ENCODE measurements at places on chromosomes 3 and 15.

- H3K27me3 ChIP-seq: no peaks in the 10 kb centered on the region
- no peaks in the 10 kb centered on the region for H3K4me1 ChIP-seq
- no peak overlapping the region for H3K27ac ChIP-seq
- no peaks in the 10 kb centered on the region for H3K36me3 ChIP-seq
- no peak overlapping the region for H3K4me3 ChIP-seq
Measured at GRCh38 chr3:64900617-64901521, 213.1 kb upstream of the ADAMTS9 start.

DNA sequence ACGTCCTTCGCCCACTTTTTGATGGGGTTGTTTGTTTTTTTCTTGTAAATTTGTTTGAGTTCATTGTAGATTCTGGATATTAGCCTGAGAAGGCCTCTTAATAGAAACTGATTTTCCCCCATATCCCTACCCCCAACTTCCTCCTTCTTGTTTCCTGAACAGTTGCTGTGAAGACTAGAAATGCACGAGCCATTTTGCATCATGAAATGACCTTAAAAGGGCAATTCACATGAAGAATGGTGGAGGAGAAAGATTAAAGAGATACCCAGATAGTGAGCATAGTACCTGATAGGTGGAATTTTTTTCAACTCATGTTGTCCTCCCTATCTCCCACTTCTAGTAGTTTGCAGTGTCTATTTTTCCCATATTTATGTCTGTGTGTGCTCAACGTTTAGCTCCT lies 55.2 kb upstream of the KCNH8 start:
- no peak for DNase-seq
- no peak overlapping the region for H3K27ac ChIP-seq
- no peaks in the 10 kb centered on the region for H3K36me3 ChIP-seq
- no peak overlapping the region for H3K4me3 ChIP-seq

DNA sequence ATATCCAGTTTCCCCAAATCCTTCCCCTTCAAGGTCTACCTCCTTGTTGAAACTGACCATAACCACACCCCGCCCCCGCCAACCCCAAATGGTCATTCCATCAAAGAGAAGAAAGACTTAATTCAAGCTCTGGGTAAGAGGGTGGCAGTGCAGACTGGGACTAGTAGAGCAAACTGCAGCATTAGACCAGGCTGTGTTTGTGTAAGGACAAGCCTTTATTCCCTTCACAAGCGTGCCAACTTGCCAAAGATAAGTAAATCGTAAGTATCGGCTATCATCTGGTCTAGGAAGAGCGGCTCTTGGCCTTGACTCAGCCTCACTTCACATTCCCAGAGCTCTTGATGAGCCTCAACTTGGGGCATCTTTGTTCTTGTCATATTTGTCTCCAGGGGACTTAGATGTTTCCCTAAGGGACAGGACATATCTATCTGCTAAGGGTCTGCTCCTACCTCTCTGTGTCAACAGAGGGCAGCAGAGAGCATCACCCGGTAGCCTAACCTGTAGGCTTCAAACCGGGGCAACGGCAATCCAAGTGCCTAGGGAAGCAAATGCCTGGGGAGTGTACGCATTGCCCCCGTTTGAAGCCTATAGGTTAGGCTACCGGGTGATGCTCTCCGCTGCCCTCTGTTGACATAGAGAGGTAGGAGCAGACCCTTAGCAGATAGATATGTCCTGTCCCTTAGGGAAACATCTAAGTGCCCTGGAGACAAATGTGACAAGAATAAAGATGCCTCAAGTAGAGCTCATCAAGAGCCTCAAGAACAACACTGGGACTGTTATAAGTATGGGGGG lies 8.9 kb upstream of the MAP3K13 start:
- H3K4me1 ChIP-seq: no peaks in the 10 kb centered on the region
- DNase-seq: peak; percentile 55
- H3K4me3 ChIP-seq: no peak overlapping the region
- no peak overlapping the region for H3K27ac ChIP-seq
- no peaks in the 10 kb centered on the region for H3K36me3 ChIP-seq

DNA sequence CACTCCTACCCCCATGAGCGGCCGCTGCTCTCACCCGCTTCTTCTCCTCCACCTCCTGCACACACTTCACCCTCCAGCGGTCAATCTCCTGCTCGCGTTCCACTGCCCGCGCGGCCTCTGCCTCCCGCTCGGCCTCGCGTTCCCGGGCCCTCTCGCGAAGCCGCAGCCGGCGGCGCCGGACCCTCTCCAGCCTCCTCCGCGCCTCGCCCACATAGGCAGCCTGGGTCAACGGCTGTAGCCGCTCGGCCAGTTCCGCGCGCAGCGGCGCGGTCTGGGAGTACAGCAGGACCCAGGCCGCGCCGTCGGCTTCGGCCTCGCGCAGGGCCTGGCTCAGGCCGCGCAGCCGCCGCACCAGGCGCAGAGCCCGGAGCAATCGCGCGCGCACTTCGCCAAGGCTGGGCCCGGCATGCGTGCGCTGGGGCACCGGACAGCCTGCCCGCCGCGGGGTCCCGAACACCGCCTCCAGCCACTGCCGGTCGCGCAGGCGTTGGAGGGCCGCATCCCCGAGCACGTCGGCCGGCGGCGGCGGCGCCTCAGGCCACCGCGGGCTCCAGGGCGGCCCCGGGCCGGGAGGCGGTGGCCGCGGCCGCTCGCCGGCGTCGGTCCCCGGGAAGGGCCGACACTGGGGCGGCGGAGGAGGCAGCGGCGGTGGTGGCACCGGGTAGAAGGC lies 595 bp downstream of the PDCD7 start:
- peak overlapping the region; percentile 86 for H3K27ac ChIP-seq
- no peaks in the 10 kb centered on the region for H3K27me3 ChIP-seq
- peaks cover 16% of the 10 kb centered on the region for H3K4me1 ChIP-seq
- peaks cover 21% of the 10 kb centered on the region for H3K36me3 ChIP-seq
- peak overlapping the region; percentile 78 for H3K4me3 ChIP-seq

GRCh38 chr15:68631601-68632051 lies 52.8 kb downstream of the CORO2B start:
- H3K4me3 ChIP-seq: no peak overlapping the region
- peaks cover 47% of the 10 kb centered on the region for H3K4me1 ChIP-seq
- H3K27me3 ChIP-seq: no peaks in the 10 kb centered on the region
- no peak for DNase-seq

DNA sequence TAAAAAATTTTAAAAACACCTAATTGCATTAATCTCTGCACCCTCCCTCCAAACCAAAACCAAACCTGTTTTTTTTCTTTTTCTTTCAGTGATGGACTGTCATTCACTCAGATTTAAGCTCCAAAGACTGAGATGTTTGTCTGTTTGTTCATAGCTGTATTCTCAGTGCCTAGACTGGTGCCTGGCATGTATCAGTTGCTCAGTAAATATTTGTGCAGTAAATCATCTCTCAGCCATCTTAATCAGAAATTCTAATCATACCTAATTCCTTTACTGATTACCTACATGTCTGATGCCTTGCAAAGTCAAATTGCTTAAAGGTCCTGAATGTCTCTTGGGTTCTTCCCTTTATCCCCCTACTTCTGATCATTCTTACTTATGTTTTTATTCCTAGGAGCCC lies 138.8 kb downstream of the ZNF609 start:
- H3K4me1 ChIP-seq: peaks cover 16% of the 10 kb centered on the region
- H3K36me3 ChIP-seq: no peaks in the 10 kb centered on the region
- no peak overlapping the region for H3K4me3 ChIP-seq
- H3K27me3 ChIP-seq: no peaks in the 10 kb centered on the region
- no peak for DNase-seq

- H3K4me3 ChIP-seq: no peak overlapping the region
- H3K4me1 ChIP-seq: no peaks in the 10 kb centered on the region
- peaks cover 10% of the 10 kb centered on the region for H3K36me3 ChIP-seq
Measured at GRCh38 chr15:42199126-42199525, 9.0 kb downstream of the VPS39 start.

DNA sequence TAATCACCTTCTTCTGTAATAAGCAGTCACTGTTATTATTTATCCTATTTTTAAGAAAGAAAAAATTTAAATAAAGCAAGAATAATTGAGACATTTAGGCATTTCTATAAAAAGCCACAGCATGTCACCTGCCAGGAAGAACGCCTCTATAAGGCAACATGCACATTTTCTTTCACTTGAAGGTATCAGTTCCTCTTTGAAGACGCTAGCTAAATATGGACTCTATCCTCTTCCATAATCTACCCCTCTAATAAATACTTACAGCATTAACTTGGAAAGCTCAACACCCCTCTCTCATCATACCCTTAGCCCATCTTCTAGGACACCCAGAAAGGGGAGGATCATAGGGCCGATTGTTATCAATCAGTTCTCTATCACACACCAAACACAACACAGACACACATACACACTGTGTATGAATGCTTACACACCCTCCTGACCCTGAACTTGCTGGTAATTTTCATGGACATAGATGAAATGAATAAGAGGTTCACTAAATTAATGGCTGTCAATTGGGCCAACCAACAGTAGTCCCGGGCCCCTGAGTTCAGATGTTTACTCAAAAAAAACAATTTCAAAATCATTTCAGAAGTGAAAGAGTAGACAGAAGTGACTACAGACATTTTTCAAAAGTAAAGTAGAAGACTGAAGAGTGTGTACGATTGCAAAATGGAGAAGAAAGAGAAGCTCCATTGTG lies 102.5 kb downstream of the ZMAT3 start:
- no peaks in the 10 kb centered on the region for H3K36me3 ChIP-seq
- H3K27me3 ChIP-seq: no peaks in the 10 kb centered on the region
- no peak for DNase-seq
- no peak overlapping the region for H3K27ac ChIP-seq

- H3K27ac ChIP-seq: no peak overlapping the region
- no peaks in the 10 kb centered on the region for H3K4me1 ChIP-seq
- no peak overlapping the region for H3K4me3 ChIP-seq
- H3K36me3 ChIP-seq: no peaks in the 10 kb centered on the region
Measured at GRCh38 chr3:106014518-106014917, 145.7 kb upstream of the CBLB start.

DNA sequence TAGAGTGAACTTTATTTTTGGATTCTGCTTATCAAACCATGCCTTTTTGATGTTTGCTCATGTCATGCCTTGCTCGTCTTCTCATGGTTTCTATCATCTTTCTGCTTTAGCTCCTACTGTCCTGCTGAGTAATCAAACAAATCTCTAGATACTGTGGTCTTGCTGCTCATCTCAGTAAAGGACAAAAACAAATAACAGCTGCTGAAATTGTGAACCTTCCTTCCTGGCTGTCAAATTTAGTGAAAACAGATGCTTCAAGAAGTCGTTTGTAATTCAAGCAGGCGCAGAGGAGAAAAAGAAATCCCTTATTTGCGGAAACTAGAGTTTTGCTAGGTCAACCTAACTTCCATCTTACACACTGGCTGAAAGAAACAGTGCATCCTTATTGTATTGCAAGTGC lies 616.1 kb upstream of the ALCAM start:
- DNase-seq: peak; percentile 23
- no peaks in the 10 kb centered on the region for H3K27me3 ChIP-seq
- no peaks in the 10 kb centered on the region for H3K36me3 ChIP-seq

Data from spinal cord (tissue), 10 donors.